ENCODE measurements at places on chromosomes 3 and 15.

DNA sequence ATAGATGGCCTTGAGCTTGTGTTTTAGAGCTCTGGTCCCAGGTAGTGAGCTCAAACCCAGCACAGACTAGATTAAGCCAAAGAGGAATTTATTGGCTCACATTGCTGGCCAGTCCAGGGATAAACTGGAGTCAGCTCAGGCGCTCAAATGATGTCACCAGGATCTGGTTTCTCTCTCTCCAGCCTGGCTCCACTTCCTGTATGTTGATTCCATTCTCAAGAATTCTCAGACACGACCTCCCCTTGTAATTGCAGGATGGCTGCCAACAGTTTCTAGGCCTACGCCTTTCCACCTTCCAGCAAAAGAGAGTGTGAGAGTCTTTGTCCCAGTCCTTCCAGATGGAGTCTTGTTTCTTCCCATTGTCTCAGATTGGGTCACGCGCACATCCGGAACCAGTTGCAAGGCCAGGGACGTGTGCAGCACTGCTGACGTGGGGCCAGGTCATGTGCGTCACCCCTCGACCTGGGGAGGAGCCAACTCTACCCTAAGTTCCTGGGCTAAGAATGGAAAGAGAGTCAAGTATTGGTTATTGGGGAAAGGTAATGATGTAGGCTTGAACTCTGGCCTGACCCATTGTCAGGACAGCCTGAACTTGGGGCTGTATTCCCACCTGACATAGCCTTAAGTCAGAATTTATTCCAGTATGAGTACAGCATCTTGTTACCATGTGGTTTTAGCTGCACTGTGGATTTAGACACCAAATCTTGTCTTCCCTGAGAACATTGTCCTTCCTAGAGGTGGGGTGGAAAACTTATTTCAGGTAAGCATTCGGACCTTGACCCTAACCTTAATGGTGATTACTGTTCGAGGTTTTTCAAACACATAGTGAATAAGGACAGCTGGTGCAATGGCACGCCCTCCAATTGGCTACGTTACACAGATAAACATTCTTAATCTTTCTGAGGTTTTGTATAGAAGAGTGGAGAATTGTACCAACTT is 31.6 kb downstream of the CACNA1D start:
- no peak for DNase-seq

DNA sequence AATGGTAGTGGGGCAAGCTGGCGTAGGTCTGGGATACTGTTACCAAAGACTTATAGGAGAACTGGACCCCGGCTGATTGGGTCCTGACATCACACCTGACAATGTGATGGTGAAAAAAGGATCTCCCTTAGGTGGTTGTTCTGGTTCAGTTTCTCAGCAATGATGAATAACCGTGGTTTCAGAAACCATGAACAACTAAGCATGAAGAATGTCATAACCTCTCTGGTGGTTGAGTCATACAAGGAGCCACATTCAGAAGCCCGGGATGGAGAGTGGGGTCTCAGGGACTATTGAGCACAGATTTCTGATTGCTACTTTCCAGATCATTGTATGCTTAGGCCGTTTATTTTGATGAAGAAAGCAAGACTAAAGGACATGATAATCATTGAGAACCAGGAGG is 17.4 kb downstream of the GPR160 start:
- DNase-seq: no peak

DNA sequence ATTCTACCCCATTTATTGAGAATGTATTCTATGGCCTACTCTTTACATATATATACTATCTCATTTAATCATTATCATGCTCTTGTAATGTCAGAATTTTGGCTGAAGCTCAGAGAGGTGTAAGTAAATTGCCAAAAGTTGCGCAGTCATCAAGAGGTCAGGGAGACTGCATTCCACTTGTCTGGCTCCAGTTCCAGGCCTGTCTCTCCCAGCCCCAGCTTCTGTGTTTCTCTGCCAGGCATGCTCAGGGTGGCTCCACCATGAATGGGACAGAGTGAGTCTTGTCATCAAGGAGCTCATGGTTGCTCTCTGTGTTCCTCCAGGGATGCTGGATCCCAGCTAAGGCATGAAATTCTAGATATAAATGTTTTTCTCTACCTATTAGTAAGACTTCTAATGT is 635.1 kb upstream of the MDFIC2 start:
- DNase-seq: no peak

- DNase-seq: no peak
Measured at GRCh38 chr3:169526246-169526645, 137.3 kb downstream of the MECOM start.

DNA sequence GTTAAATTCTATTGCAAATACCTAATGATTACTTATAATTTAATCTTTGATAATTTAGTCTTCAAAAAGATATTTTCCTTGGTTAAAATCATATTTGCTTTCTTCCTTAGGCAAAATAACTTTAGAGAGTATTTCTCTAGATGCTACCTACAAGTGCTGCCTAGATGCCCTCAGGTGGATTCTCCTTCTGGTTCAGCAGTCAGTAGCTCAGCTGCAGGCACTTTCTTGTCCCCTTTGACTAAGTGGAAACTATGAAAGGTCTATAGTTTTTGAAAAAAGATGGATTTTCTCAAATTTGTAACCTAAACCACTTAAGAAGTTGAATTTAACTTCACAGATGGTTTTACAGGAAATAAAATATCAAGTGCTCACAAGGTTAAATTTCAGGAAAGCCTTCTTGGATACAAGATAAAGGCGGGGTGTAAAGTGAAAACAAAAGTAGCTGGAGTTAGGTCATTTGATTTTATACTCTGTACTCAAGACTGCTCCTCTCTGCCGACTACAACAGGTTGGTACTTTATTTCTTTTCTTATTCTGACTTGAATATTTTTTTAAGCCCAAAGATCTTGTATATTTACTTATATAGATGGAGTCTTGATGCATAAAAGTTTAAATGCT is at the start of gene ACKR4:
Gene ACKR4, plus strand, starts transcription at position 455 of the 618 bp plus-strand sequence. CDS start 3,128 bp downstream, outside the sequence.
- no peak for DNase-seq
